ENCODE measurements at places on chromosomes 6 and 20.

DNA sequence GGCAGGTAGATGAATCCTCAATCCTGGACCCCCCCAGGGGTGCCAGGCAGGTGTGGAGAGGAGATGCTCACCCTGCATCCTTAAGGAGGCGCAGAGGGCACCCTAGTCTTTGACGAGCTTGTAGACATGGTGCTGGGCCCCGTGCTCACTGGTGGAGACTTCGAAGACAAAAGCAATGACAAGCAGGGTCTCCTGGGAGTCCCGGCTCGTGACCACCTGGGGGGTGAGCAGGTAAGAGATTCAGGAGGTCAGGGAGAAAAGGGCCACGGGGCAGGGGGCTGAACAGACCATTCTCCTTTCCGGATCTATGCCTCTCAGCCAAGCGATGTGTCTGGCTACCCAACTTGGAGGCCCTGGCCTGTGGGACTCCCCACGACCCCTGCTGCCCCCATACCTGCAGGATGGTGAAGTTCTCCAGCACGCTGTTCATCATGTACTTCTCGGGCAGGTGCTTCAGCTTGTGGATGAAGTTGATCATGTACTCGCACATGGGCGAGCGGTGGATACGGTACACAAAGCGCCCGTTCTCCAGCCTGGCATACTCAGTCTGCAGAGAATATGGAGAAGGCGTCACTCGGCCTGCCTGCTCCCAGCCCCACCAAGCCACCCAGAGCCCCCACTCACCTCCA is 6.9 kb downstream of the RPL10A start:
- DNase-seq = peak; percentile 3

DNA sequence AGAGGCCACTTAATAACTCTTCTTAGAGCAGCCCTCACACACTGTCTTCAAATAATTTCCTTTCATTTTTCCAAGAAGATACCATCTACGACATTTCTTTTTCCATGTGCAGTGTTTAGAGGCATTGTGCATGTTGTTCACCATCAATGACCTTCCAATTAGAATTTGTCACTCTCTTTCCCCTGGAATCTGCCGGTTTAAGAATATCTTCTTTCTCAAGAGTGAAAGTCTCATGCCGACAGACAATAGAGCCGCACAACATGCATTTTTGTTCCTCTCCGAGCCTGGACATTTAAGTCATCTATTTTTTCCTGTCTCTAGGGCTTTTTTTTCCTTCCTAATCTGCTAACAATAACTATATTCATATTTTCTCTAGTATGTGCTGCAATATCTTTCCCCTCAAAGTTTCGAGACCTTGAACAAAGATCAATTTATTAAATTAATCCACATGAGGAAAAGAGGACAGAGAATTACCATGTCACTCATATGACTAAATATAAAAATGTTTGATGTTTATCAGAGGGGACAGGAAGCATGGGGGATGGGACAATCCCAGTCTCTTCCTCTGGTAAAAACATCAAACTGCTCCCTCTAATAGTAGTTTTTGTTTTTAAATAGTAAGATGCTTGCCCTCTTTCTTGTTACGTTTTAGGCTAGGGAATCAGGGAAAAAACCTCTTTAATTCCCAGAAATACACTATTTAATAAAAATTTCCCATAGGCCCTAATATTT is 893.4 kb downstream of the C6orf118 start:
- DNase-seq = no peak

- no peak for DNase-seq
Observed at GRCh38 chr6:17393892-17394631, 667 bp downstream of the CAP2 start.

DNA sequence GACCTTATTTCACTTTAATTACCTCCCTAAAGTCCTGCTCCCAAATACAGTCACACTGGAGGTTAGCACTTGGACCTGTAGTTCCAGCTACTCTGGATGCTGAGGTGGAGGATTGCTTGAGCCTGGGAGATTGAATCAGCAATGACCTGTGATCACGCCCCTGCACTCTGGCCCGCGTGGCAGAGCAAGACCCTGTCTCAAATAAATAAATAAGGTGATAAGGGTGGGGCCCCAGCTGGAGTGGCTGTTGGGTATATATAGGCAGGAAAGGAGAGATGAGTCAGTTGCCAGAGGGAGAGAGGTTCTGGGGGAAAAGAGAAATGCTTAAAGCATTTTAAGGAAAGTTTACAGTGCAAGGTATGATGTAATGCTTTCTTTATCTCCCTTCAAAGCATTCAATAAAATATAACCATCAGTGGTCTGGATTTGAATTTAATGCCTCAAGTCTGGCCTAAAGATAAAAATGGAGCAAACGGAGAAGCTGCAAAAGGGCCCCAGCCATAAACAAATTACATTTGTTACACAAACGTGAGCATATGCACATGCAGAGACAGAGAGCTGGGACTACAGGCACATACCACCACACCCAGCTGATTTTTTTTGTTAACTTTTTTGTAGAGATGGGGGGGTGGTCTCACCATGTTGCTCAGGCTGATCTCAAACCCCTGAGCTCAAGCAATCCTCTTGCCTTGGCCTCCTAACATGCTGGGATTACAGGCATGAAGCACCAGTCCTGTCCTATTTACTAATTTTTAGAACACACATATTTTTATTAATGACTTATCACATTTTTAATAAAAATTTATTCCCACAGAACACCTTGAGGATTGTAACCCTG is 6.1 kb upstream of the PM20D2 start:
- DNase-seq = no peak

GRCh38 chr6:82872185-82872584 is 193.5 kb downstream of the UBE3D start:
- DNase-seq = no peak

DNA sequence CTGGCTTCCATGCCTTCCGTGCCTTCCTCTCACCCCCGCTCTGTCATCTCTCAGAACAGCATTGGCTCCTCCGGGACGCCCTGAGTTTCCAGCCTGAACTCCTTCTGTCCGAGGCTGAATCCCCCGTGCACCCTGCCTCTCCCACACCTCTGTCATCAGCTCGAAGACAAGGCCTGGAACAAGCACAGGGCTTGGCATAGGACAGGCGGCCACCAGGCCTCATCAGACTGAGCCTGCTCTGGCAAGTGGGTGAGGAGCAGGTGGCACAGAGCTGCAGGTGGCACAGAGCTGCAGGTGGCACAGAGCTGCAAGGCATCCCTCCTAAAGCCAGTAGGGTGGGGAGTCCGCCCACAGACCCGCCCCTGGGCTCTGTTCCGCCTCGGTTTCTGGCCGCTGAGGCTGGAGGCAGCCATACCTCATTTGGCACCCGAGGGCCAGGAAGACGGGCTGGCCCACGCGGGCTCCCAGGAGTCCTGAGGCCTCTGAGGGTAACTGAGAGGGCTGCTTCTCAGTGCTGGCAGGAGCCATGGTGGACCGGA is 60.2 kb downstream of the EZR start:
- DNase-seq = no peak

DNA sequence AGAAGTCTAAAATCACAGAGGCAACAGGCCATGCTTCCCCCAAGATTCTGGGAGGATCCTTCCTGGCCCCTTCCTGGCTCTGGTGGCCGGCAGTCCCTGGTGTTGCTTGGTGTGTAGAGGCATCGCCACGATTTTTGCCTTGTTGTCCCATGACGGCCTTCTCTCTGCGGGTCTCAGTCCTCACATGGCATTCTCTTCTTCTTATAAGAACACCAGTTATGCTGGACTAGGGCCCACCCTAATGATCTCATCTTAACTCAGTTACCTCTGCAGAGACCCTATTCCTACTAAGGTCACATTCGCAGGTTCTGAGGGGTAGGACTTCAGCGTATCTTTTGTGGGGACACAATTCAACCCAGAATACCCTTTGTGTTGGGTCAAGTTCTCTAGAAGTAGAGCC is 168.0 kb downstream of the LINC00237 start:
- DNase-seq = no peak

DNA sequence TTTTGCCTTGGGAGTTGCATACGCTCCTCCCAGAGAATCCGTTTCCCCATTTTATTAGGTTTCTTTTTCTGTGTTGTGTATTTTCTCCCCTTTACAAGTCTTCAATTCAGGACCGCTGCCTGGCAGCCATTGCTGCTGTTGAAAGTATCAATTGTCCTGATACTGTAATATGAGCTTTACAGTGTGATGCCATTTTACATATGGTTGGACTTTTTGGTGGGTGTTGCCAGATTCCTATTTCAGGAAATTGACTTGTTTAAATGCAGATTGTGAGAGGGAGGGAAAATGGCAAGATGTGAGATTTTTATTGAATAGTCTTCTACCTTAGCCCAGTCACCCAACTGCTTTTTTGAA is 1.2 kb downstream of the PANK2 start:
- DNase-seq = no peak

DNA sequence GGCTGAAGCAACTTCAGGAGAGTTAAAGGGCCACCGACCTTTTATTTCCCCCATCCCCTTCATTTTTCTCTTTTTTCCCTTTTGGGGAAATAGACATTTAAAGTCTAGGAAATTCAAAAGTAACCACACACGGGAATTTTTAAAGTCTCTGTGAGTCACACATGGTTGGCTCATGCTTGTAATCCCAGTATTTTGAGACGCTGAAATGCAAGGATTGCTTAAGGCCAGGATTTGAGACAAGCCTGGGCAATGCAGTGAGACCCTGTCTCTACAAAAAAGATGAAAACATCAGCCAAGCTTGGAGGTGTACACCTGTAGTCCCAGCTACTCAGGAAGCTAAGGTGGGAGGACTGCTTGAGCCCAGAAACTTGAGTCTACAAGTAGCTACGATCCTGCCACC is 34.2 kb downstream of the KATNA1 start:
- no peak for DNase-seq

DNA sequence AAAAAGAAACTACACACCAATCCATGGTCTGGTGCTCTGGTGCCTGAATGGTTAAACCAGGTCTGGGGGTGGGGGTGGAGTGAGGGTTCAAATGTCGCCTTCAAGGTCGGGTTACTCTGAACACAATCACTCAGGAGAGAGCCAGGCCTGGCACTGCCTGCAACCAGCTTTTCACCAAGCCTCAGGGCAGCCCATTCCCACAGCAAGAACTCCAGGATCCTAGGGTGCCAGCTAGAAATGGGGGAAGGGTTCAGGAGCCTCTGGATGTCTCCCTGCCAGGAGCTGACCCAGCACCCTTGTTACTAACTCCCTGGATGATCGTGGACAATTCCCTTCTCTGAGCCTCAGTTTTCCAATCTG is 6.7 kb downstream of the SDC4 start:
- no peak for DNase-seq

- peak; percentile 86 for DNase-seq
Observed at GRCh38 chr6:106085984-106086813, at the start of gene PRDM1. TSS of gene PRDM1 (plus strand) at chr6:106086336. CDS start at chr6:106086554, 218 bp downstream.

- DNase-seq = peak; percentile 52
Observed at GRCh38 chr20:35283441-35284266, 918 bp downstream of the EIF6 start.

GRCh38 chr6:119533603-119534279 is 184.2 kb upstream of the MAN1A1 start:
- no peak for DNase-seq

DNA sequence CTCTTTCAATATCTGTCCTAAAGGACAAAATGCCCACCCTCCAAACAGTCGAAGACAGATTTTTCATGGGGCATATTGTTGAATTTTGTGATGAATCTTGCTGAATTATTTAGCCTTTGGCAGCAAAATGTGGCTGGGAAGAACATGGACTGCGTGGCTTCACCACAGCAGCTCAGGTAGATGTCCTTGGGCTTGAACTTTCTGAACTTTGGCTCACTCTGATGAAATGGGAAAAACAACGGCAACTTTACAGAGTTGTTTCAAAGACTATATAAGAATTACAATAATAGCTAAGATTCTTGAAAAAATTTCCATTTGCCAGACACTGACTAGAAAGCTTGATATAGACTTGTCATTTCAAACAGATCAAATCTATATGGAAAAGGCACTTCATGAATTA is 52.8 kb upstream of the IL20RA start:
- DNase-seq = no peak

- DNase-seq = no peak
Observed at GRCh38 chr6:162448294-162448693, 279.3 kb downstream of the PRKN start.

DNA sequence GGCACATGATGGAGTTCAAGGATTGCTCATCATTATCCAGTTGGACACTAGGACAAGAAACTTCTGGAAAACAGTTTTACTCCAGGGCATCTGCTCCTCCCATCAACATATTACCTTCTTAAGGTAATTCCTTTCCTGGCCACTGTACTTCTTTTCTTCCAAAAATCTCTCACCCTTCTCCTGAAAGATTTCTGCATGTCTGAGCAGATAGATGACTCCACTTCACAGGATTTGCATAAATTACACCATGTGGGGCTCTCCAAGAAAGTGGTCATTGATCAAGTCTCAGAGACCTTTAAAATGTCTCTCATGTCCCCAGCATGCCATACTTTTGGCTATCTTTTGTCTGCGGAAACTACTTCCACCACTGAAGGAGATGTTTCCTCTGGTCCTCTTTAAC is 103.2 kb upstream of the TNFAIP3 start:
- no peak for DNase-seq

GRCh38 chr6:52176550-52176949 is 9.6 kb upstream of the IL17A start:
- no peak for DNase-seq

GRCh38 chr6:137892271-137892708 is 25.2 kb downstream of the TNFAIP3 start:
- no peak for DNase-seq

- no peak for DNase-seq
Observed at GRCh38 chr6:153325661-153326060, 194.6 kb upstream of the RGS17 start.

GRCh38 chr20:2224368-2224639 is 71.5 kb upstream of the TGM3 start:
- DNase-seq = no peak

GRCh38 chr20:7195704-7196103 is 428.2 kb downstream of the BMP2 start:
- no peak for DNase-seq

- DNase-seq = no peak
Observed at GRCh38 chr6:37600312-37600916, 97.3 kb downstream of the MDGA1 start.

DNA sequence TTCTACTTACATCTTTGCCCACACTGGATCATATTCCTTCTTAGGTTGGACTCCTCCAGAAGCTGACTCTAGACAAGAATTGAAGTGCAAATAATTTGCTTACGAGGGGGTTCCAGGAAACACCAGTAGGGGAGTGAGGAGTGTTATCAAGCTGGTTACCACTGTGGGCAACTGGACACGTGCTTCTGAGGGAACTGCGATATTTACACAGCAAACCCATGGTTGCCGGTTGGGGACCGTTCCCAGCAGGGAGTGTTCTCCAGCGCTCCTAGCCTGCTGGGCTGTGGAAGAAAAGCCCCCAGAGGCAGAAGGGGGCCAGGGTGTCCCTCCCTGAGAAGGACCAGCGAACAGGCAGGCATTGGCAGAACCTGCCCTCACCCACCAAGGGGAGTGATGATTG is 21.7 kb downstream of the MDFI start:
- no peak for DNase-seq

GRCh38 chr6:50818673-50819072 is at the start of gene TFAP2B:
TSS of gene TFAP2B (plus strand) at chr6:50818871. CDS start at chr6:50818892, 21 bp downstream.
- no peak for DNase-seq

GRCh38 chr6:41748102-41748477 is 893 bp upstream of the PGC start:
- DNase-seq = no peak

DNA sequence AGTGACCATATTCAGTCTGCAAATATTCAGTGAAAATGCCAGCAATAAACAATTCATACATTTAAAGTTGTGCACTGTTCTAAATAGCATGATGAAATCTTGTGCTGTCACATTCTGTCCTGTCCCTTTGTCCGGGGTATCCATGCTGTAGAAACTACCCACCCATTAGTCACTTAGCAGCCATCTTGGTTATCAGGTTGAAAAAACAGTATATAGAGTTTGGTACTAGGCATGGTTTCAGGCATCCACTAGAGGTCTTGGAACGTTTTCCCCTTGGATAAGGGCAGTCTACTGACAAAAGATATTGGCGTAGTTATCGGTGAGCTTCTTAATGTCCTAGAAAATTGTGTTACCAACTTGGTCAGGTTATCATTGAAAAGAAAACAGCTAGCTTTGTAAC is 12.3 kb upstream of the MAP3K7 start:
- DNase-seq = no peak
